ENCODE measurements at places on chromosomes 6 and 20.

DNA sequence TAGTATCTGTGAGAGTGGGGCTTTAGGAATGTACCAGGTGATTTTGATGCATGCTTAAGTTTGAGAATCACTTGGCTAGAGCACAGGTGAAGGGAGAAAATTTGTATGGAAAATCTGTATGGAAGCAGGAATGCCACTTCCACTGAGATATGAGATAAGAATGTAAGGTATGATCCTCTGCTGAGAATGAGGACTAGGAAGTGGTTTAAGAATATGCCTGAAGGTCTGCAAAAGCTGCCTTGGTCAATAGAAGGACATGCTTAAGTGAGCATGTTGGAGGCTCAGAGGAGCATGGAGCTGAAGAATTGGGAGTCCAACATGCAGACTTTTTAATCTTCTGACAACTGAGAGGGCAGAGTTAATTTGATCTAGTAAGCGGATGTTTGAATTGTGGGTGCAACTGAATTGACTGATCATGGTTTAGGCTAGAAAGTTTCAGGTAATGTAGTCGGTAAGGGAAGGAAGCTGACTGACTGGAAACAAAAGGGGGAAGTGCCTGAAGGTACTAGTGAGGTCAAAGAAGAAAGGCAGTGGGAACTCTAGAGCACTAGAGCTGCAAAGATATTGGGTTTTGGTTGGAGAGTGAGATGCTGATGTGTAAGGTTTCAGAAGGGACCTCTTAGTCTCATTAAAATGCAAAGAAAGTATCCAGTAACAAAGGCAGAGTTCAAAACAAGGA is 28.6 kb upstream of the NOTCH4 start:
- no peak for DNase-seq

DNA sequence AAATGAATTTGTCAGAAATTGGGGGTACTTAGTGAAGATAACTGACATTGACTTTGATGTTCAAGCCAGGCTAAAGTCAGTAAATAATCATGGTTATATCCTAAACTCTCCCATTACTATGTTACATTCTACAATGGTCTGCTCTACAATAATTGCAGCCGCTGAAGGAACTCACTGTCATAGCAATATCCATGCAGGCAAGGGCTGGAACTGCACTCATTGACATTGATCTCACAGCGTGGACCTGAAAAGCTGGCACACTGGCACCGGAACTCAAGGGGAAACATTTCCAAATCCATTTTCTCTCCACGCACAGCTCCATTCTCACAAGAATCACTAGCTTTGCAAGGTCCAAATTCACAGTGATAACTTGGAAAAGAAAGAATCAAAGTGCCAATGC is 702.7 kb downstream of the EYS start:
- DNase-seq: no peak

DNA sequence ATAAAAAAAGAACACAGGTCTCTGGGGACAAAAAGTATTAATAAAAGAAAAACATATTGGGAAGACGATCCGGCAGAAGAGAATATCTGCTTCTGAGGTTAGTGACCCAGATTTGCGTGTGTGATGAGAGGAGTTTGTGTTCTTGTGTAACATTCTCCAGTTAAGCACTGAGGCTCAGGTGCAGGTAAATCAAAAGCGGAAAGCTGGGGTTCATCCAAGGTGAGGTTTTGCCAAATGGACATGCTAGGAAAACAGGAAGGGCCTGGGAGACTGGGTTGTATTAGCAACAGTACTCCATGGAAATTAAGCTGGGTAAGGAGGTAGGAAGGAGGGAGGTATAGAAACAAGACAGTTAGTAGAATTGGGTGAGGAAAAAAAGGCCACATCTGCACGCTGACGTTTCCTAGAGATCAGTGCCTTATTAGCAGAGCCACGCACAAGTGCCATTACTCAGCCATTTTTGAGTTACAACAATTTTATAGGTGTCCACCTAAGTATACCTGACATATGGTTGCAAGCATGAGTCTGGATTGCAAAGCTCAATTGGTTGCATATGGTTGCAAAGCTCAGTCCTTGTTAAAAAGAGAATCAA is 139.6 kb downstream of the ZMYND8 start:
- no peak for DNase-seq

GRCh38 chr20:891706-892080 is 24.4 kb downstream of the ANGPT4 start:
- no peak for DNase-seq

DNA sequence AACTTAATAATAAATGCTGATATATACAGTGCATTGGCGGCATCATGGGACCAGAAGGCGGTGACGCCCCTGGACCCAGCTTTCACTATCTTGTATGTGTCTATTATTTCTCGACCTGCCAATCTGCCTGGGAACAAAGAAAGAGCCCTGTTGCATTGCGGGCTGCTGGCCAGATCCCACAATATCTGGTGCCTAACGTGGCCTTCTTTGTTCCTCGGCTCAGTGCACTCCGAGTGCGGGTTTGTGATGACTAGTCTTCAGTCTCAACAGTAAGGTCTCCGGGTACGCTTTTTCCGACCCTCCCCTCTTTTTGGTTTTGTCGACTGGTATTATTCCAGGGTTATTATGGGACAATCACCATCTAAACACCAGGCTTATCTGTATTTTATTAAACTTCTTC is 291.5 kb downstream of the TBC1D32 start:
- no peak for DNase-seq

All from NCI-H1105 (cell line).